Left lobe of liver (tissue), 2 donors: ENCODE measurements at places on chromosomes 11 and 22. TPM values are rescaled to one million over a fixed set of nuclear protein-coding genes. Genes with fewer than 3 reads are reported as not detected.

The OR51E1 gene
- not detected for total RNA-seq

The CDC42BPG gene
- 1.2 TPM for total RNA-seq

The LRFN4 gene
- total RNA-seq, result 1.1 TPM

DNA sequence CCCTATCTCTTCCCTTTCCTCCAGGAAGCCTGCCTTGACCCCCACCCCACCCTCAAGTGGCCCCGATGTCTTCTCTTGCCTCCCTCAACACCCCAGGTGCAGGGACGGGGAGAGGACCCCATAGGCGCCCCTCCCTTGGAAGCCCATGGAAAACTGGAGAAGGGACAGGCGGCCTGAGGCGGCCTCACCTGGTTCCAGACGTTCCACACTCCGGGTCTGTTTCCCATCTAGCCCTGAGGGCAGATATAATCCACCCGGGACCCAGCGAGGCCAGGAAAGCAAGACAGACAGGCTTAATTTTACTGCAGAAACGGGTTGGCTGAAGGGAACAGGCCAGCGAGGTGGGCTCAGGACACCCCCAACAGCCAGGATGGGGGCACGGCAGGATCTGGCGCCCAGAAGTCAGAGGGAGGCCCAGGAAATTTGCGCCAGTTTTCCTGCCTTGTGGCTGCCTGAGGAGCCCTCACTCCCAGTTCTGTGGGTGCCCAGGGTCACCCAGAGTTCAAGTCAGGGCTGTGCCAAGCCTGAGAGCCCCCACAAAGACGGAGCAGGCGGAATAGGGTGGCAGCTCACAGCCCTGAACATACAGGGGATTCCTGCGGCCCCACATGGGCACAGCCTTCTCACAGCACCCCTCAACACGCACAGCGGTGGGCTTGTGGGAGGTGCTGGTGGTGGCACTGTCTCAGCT lies 3.0 kb upstream of the SIGIRR start:
- DNase-seq, result no peak

The TUB gene
- 1.2 TPM for total RNA-seq

GRCh38 chr22:33393432-33393831 lies 335.3 kb upstream of the SYN3 start:
- peak; percentile 88 for DNase-seq

GRCh38 chr22:27782088-27782487 lies 19.5 kb downstream of the MN1 start:
- no peak for DNase-seq

The MMP12 gene
- total RNA-seq, result not detected

- no peak for DNase-seq
Measured at GRCh38 chr11:20213790-20214189, 53.5 kb upstream of the DBX1 start.

DNA sequence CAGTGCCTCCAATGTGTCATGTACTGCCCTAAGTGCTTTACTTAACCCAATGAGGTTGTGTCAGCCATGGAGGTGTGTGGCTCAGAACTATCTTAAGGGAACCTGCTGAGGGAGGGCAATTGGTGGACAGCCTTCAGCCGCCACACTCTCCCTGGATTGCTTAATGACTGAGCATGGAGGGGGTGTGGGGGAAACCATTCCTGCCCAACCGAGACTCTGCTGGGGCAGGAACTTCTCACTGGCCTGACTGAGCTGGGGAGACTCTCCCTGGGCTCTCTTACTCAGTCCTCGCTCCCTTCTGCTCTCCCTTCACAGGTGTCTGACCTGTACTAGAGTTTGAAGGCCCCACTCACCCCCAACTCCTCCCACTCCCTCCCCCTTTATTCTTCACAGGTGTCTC lies 114.8 kb downstream of the CCDC81 start:
- no peak for DNase-seq

DNA sequence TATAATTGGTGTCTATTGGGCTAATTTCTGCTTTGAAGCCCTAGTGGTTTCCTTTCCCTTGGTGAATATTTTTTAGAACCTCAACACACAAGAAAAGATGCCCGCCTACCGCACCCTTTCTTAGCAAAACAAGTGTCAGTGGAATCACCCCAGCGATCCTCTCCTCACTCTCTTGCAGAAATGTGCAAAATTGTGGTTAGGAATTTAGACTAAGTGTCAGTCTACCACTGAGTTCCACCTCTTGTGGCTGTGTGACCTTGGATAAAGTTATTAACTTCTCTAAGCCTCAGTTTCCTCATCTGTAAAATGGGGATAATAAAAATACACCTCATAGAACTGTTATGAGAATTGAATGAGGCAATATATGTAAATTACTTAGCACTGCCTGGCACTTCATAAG lies 5.3 kb upstream of the JAML start:
- DNase-seq, result no peak

The UCP2 gene
- total RNA-seq, result 6.1 TPM

- no peak for DNase-seq
Measured at GRCh38 chr22:27115410-27115809, 458.0 kb downstream of the MIAT start.

The HEPHL1 gene
- total RNA-seq, result not detected

The AMOTL1 gene
- 22.9 TPM for total RNA-seq

DNA sequence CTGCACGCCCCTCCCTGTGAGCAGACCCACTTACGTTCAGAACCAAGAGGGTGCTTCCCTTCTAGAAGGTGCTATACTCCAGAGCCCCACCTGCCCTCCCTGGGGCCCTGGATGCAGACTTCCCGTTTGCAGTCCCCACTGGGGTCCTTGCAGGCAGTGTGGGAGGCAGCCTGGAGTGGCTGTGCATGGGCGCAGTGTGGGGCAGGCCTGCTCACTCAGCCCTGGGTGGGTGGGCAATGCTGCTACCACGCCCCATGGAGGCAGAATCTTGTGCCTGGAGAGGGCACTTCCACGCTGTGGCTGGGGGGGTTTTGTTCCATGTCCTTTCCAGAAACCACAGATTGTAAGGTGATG lies 116.2 kb downstream of the KCNQ1OT1 start:
- peak; percentile 29 for DNase-seq

GRCh38 chr11:110712659-110713448 lies 617 bp upstream of the ARHGAP20 start:
- peak; percentile 56 for DNase-seq

The TIGD3 gene
- total RNA-seq, result 0.43 TPM

- no peak for DNase-seq
Measured at GRCh38 chr11:118659953-118660680, 19.3 kb downstream of the TREH start.

The IRAG1 gene
- total RNA-seq, result 0.53 TPM

The SPON1 gene
- total RNA-seq, result 0.68 TPM
